Activated CD4-positive, CD25-positive, alpha-beta regulatory T cell treated with anti-CD3 and anti-CD28 coated beads, Interleukin-2, amount 50 U/mL, for 72 hours (primary cell): ENCODE measurements at places on chromosomes 11 and 22.

GRCh38 chr11:93490996-93491618 lies 52.1 kb downstream of the SMCO4 start:
- no peak for DNase-seq

GRCh38 chr11:68338051-68338780 lies 25.8 kb downstream of the LRP5 start:
- no peak for DNase-seq

DNA sequence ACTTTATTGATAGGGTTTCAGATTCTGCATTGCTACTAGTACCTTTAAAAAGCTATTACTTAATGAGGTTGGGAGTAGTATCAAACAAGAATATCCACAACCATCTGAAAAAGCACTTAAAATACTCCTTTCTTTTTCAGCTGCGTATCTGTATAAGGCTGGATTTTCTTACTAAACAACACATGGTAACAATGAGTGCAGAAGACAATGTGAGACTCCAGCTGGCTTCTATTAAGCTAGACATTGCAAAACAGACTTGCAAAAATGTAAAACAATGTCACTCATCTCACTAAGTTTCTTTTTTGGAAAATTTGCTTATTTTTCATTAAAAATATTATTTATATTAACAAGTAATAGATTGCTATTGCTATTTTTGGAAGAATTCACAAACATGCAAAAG lies 132.6 kb downstream of the WNT11 start:
- DNase-seq = no peak

- no peak for DNase-seq
Observed at GRCh38 chr11:56885854-56886253, 102.9 kb upstream of the OR5AK2 start.

GRCh38 chr22:26398741-26399153 lies 30.3 kb upstream of the ASPHD2 start:
- DNase-seq = no peak

GRCh38 chr11:16841984-16842383 lies 103.5 kb downstream of the C11orf58 start:
- no peak for DNase-seq

DNA sequence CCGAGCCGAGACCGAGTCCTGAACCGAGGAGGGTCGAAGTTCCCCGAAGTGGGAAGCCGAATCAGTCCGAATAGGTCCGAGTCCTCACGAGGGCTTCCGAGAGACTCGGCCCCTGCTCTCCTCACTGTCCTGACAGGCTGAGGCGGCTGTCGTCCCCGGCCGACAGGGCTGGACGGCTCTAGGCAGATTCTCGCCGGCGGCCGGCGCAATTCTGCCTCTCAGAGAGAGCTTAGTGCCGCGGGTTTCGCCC lies 191 bp upstream of the DEAF1 start:
- no peak for DNase-seq

DNA sequence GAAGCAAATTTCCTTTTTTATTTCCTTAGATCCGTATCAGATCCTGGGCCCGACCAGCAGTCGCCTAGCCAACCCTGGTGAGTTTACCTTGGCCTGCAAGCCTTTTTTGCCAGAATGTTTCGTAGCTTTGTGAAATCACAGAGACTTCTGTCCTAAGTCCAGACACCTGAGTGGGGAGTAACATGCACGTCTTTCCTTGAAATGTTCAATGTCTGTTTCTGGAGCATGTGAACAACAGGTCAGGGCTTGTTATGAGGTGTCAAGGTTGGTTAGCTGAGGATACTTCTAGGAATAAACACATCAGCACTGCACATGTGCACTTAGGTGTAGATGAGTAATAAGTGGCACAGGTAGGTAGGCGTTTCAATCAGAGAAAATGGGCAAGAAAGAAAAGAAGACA lies 58.0 kb downstream of the KCNJ1 start:
- no peak for DNase-seq

DNA sequence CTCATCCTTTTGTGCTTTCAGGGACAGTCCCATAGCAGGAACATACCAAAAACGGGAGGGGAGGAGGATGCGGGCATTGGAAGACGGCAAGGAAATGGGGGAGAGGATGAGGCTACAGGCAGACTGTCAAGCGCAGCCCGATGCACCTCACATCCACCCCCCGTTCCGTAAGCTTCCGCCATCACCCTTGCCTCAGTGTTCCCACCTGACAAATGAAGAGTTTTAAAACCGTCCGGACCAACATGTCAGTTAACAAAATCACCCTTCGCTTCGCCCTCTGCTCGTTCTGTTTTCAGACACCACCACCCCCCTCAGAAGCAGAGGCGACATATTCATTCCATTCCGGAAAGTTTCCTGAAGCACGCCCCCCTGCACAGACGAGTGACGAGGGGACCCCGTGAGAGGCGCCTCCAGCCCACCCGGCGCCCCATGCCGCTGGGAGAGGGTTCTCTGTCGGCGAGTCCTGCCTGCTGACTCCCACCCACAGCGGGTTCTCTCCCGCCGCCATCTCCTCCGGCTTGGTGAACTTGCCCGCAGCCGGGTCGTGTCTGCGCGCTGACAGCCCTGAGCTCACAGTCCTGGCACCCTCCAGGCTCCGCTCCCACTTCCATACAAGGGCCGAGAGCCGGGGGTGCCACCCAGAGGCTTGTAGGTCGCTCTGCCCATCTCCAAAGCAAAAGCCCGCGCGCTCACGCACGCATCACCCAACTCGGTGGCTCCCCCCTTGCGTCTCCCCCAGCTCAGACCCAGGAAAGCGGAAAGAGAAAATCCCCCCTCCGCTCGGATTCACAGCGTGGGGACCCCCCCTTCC lies 1.5 kb downstream of the IGSF9B start:
- peak; percentile 41 for DNase-seq

GRCh38 chr22:46171940-46172339 lies 21.6 kb downstream of the PPARA start:
- DNase-seq = no peak

DNA sequence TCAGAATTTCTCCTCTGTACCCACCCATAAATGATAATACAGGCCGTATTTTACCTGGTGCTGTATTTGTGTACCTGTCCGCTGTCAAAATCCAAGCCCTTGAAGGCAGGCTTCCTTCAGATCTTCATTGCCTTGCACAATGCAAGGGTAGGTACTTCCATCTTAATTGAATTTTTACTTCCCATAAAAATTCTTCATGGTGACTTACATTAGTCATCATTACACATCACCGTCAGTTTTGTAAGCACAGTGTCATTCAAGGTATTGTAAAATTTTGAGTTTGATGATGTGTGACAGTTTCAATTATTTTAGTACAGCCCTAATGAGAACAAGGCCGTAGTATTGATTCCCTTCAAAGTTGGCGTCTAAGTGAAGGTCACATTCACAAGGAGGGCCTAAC lies 770 bp upstream of the TSG101 start:
- no peak for DNase-seq

GRCh38 chr11:67438158-67438902 lies 848 bp upstream of the PTPRCAP start:
- DNase-seq = peak; percentile 78

GRCh38 chr22:19747551-19747950 lies 13.0 kb upstream of the TBX1 start:
- DNase-seq = no peak

- DNase-seq = no peak
Observed at GRCh38 chr22:32469799-32470212, 4.8 kb upstream of the FBXO7 start.

DNA sequence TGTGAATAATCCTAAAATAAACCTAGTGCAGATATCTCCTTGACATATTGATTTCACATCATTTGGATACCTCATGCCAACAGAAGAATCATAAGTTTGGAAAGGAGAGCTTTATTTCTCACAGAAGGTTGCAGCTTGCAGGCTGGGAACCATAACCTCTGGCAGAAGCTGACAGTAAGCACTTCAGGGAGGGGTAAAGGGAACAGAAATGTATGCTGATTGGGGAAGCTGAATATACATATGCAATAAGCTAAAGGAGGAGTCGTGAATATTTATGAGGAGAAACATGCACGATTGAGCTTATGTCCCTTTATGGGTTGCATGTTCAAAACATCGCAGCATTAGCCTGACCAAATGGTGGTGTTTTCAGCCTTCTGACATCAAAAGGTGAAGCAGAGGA lies 814.5 kb downstream of the TBC1D22A start:
- DNase-seq = no peak

DNA sequence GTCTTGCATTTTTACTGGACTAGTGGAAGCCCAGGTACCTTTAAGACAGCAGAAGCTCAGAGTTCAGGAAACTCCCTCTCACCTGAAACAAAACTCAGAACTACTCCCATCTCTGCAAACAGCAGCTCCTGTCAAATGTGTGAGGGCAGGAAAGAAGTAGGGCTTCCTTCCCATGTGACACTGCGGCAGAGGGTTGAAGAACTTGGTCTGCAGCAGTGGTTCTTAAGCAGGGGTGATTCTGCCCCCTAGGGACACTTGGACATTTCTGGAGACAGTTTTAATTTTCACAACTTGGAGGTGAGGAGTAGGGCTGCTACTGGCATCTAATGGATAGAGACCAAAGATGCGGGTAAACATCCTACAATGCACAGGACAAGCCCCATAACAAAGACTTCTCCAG lies 63.4 kb downstream of the RCN1 start:
- no peak for DNase-seq

DNA sequence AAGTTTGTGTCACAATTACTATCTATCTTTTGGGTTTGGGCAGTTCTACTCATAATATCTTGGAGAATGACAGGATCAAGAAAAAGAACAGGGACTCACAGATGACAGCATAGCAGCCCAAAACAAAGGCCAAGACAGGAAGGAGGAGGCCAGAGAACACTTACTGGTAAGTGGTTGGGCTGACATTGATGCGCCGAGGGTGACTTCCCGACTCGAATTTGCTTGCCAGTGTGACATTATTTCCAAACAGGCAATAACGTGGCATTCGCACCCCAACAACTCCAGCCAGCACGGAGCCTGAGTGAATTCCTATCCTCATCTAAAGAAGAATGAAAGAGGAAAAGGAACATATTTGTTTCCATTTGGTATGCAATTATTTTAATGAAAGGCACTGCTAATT lies 309.9 kb downstream of the GUCY1A2 start:
- DNase-seq = no peak

DNA sequence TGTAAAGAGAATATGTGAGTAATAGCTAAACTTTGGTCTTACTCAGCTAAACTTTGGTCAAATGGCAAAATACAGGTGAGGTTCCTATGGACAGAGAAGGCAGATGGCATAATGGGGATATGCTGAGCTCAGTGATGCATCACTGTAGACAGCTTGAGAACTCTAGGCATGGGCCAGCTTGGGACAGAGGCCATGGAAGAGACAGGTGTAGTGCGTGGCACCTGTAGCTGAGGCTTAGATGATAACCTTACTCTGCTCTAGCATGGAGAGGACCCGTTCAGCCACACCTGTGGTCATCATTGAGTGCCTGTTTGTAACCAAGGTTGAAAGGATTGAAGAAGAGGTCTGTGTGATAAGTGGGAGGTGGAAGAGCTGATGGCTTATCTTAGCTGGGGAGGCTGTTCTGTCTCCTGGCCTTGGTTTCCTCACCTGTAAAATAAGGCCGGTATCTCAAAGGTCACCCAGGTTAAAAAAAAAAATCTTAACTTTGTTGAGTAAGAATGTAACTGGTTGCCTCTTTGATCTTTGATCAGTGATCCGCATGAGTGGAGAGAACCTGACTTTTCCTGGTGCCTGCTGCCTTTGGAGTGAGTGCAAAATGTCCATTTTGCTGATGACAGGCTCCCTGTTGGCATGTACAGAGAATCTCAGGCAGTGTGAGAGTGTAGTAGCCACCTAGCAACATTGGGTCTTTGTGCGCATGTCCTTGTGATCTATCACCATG lies 48.6 kb downstream of the ZNRF3 start:
- DNase-seq = no peak

- no peak for DNase-seq
Observed at GRCh38 chr11:120285256-120285655, 39.8 kb upstream of the TLCD5 start.

GRCh38 chr11:110075105-110075846 lies 17.9 kb upstream of the ZC3H12C start:
- DNase-seq = no peak

GRCh38 chr11:129709801-129710398 lies 105.7 kb upstream of the TMEM45B start:
- DNase-seq = no peak

DNA sequence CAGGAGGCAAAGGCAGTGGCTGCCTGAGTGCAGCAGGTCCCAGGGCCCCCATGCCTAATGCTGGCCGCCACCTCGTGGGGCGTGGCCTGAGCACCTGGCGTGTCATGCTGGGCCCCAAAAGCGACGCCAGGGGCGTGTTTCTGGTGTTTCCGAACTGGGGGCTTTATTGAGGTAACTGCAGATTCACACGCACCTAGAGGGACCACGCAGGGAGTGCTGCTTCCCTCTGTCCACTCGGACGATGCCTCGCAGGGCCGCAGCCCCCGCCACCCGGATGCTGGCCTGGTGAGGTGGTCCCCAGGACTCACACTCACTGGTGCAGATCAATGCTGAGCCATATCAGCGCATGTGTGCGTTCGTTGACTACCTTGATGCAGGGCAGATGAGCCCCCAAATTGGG lies 736.2 kb downstream of the BRD1 start:
- no peak for DNase-seq

DNA sequence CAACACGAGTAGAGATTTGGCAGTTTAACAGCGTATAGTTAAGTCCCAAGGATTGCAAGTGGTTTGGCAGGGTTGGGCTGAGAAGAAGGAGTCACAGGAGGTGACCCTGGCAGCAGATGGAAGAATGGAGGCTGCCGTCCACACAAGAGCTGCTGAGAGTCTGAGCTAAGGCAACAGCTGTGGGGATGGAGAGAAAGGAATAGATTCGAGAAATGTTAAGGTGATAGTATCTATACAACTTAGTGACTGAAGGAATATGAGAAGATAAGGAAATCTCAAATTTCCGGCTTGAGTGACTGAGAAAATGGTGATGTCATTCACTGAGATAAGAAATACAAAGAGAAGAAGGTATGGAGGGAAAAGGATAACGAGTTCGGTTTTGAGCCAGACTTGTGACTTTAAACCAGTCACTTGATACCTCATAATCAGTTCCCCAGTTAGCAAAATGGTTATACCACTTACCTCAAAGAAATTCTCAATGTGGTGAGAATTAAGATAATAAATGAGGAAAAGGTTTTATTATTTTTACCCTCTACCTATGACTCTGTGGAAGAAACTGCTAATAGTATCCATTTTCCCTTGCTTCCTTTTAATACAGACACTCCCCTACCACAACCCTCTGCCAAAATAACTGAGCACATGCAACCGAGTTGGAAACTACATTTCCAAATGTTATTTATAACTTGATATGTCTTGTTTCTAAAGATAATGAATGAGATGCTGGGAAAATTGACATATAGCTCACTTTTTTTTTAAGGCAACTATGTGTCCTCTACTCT lies 30.7 kb downstream of the FAM168A start:
- DNase-seq = no peak

GRCh38 chr11:10275714-10276113 lies 18.3 kb downstream of the SBF2 start:
- no peak for DNase-seq

DNA sequence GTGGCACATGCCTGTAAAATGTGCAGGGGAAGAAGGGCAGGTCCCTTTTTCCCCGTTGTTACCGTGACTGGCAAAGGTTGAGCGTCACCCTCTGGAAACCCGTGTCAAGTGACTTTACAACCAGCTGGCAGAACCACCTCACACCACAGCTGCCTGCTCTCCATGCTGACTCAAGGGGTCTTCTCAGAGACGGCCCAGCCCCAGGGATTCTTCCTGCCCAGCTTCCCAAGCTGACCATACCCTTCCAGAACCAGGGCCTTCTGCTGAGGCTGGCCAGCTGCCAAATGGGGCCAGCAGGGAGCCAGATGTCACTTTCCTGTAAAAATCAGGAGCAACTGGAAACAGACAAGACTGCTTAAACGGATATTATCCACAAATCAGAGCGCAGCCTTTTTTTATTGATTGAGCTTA lies 6.3 kb downstream of the PC start:
- DNase-seq = no peak

GRCh38 chr22:31327806-31328543 lies 18.2 kb downstream of the PATZ1 start:
- no peak for DNase-seq
